ENCODE measurements at places on chromosomes 1 and 21.

DNA sequence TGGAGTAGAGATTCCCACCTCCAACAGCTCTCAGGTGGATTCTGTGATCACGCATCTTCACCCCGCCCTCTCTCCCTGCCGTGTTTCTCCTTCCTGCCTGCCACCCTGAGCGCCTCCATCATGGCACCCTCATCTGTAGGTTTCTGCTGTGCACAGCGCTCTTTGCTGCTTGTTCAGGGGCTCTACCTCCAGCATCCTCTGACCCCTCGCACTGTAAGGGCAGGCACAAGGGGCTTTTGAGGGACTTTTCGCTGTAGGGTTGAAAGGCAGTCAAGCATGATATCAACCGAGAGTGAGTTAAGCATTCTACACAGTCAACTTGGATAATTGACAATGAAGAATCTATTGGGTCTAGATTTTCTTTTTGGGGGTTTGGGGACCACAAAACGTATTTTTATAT is 99.1 kb upstream of the GREM2 start:
- DNase-seq, result no peak

DNA sequence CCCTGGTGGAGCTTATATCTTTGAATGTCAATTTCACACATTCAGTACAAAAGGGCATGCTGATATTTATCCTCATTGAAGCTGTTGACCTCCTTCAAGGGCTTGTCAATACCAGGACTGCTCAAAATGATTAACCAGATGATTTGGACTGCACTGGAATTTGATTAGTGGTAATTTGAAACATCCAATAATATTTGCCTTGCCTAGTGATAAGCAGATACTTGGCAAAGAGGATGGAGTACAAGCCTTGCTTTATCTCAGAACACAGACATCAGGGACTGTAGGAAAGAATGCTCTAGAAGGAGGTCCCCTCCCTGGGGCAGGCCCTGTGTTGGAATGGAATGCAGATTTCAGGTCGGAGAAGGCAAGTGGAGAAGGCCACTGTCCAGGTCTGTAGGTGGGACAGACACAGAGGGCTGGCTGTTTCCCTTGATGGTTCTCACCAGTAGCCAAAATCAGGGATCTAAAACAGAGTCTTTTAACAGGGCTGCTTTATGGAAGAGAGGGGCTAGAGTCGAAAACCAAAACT is 64.8 kb upstream of the ZNF648 start:
- no peak for DNase-seq

DNA sequence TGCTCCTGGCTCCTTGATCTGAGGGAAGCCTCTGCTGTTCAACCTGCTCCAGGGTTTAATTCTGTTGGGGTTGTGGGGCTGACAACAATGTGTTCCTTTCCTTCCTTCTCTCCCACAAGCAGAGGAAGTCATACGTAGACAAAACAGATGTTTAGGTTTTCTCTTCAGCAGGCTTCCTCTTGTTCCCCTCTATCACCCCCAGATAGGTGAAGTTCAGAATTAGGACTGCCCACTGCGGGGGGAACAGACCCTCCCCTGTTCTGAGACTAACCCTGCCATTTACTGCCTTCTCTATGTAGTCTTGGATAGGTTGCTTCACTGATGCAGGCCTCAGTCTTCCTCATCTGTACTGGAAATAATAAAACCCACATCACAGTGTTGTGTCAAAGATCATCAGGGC is 30.0 kb upstream of the NRDC start:
- no peak for DNase-seq

DNA sequence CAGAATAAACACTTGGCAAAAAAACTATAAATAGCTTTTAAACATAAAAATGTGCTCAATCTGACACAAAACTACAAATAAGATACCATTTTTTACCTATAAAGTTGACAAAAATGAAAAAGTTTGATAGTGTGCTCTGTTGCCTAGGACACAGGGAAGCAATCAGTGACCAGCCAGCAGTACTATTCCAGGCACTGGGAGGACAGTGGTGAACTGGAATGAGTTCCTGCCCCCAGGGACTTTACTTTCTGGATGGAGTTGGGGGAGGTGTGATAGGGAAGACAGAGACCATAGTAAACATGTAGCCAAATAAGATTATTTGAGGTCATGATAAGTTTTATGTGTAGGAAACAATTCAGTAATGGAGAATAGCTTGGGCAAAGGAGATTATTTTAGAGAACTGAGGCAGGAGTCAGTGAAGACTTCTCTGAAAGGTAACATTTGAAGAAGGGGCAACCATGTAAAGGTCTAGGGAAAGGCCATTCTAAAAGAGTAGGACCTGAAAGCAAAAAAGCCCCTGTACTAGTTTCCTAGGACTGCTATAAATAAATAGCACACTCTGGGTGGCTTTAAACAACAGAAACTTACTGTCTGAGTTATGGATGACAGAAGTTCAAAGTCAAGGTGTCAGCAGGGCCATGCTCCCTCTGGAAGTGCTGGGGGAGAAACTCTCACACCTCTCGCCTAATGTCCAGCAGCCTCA is 42.0 kb downstream of the EEIG2 start:
- no peak for DNase-seq

Data from fibroblast of skin of right biceps (primary cell).